NCI-H1092 treated with DMSO at 0.1 percent for 48 hours (cell line): ENCODE measurements at places on chromosomes 11 and 22.

- DNase-seq, result peak; percentile 41
Observed at GRCh38 chr22:23180301-23180892, at the start of gene BCR. Gene BCR, plus strand, starts transcription at chr22:23180509. Its CDS starts 452 bp downstream, at chr22:23180961.

- no peak for DNase-seq
Observed at GRCh38 chr22:30876221-30876751, 92.3 kb downstream of the MORC2 start.

- DNase-seq, result no peak
Observed at GRCh38 chr11:92707665-92708064, 261.8 kb upstream of the MTNR1B start.

DNA sequence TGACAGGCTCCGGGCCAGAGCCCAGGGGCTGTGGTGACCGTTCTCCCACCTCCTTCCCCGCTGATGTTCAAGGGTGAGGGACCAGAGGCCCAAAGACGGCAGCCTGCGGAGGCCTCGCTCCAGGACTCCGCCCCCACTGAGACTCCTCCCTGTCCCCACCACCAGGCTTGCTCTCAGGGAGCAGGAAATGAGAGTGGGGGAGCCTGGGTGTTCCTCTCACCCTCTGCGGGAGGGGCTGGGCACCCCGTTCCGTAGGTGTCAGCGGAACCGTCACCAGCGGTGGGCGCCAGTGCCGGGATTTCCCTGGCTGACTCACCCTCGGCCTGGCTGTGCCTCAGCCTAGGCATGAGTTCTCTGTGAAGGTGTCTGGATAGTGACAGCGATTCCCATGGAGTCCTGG is 15.7 kb downstream of the DAGLA start:
- DNase-seq, result no peak

DNA sequence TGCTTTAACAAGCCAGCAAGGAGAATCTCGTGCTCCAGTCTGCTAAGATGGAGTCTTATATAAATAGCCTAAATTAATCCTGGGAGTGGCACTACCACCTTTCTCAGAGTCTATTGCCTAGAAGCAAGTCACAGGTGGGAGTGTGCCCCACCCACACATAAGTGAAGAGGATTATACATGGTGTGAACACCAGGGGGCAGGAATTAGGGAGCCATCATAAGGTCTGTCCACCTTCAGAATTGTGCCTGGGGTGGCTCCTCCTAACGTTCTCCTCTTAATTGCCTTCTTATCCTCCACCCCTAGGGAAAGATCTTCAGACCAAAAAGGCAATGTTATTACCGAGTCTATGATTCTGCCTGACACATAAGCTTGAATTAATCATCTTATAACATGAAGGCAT is 276.8 kb upstream of the SESN3 start:
- no peak for DNase-seq

GRCh38 chr11:14370496-14370895 is 11.5 kb upstream of the RRAS2 start:
- no peak for DNase-seq

GRCh38 chr11:63406458-63406857 is 36.9 kb downstream of the SLC22A9 start:
- DNase-seq, result no peak

GRCh38 chr11:33980897-33981296 is 70.6 kb upstream of the CAPRIN1 start:
- peak; percentile 70 for DNase-seq

GRCh38 chr11:58805065-58805464 is 39.4 kb downstream of the GLYATL2 start:
- no peak for DNase-seq

DNA sequence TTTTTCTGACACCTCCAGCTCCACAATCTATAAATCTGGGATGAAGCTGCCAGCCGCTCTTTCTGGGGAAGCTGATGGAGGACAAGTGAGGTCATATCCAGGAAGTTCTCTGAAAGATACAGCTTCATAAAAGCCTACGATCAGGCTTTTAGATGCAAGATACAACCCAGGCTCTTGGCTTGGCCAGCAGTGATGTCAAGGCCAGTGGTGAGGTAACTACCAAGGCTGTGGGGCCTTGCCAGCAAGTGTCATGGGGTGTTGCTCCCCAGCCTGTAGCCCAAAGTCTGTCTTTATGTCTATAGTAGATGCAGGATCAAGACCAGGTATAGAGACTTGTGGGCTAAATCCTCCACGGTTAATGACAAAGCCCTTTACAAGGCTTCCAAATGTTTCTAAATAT is 70.1 kb upstream of the TIMP3 start:
- no peak for DNase-seq
